ENCODE measurements at places on chromosomes 3 and 15. TPM values are rescaled to one million over a fixed set of nuclear protein-coding genes. Genes with fewer than 3 reads are reported as not detected.

DNA sequence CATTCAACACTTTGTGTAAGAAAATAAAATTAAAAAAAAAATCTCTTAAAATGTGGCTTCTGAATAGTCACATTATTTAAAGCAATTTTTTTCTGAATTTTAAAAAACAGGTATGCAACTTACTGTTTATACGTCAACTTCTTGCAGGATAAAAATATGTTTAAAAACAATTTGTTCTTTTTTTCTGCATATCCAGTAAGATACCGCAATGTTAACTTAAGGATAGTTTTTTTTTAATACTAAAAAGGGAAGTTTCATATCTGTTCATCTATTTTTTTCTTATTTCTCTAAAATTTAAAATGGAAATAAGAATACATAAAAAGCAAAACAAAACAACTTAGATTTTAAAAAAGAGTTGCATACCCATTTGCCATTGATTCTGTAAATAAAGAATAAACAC, 27.4 kb downstream of the GOLIM4 start:
- H3K27ac ChIP-seq, result no peak overlapping the region
- H3K36me3 ChIP-seq, result no peaks in the 10 kb centered on the region

DNA sequence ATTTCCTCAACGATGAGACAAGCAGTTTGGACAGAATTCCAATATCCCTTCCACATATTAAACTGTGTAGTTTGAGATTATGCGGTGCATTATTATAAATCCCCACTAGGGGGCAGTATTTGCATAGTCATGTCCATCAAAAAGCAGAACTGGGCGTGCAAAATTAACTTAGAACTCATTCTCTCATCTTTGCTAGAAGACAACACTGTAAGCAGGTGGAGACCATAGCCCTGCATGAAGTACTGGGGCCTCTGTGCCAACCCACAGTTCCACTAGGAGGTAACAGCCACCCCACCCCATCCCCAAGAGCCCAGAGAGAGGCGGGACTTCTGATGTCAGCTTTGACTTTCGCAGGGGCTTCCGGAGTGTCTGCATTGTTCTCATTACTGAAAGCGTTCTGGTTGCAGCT, 106.6 kb upstream of the TMC3 start:
- no peak for DNase-seq
- no peaks in the 10 kb centered on the region for H3K36me3 ChIP-seq
- H3K4me1 ChIP-seq, result no peaks in the 10 kb centered on the region
- no peak overlapping the region for H3K4me3 ChIP-seq
- no peaks in the 10 kb centered on the region for H3K27me3 ChIP-seq

- H3K4me1 ChIP-seq, result no peaks in the 10 kb centered on the region
- no peaks in the 10 kb centered on the region for H3K27me3 ChIP-seq
- no peak for DNase-seq
- H3K36me3 ChIP-seq, result no peaks in the 10 kb centered on the region
- H3K27ac ChIP-seq, result no peak overlapping the region
- H3K4me3 ChIP-seq, result no peak overlapping the region
These were observed 225.7 kb downstream of the MEX3B start for GRCh38 chr15:81819924-81820635.

DNA sequence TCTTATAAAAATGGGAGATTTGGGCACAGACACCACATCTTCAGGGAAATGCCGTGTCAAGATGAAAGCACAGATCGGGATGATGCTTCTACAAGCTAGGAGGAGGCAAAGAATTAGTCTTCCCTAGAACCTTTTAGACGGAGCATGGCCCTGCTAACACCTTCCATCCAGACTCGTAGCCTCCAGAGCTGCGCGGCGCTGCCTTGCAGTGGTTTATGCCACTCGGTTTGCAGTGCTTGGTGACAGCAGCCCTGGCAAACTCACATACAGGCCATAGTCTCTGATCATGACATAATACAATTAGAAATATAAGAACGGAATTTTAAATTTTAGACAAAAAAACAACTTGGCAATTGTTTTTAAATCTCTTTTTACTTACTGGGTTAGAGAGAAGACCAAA, 37.1 kb upstream of the SLC41A3 start:
- no peak overlapping the region for H3K27ac ChIP-seq
- no peaks in the 10 kb centered on the region for H3K27me3 ChIP-seq
- H3K36me3 ChIP-seq, result no peaks in the 10 kb centered on the region
- no peak for DNase-seq

DNA sequence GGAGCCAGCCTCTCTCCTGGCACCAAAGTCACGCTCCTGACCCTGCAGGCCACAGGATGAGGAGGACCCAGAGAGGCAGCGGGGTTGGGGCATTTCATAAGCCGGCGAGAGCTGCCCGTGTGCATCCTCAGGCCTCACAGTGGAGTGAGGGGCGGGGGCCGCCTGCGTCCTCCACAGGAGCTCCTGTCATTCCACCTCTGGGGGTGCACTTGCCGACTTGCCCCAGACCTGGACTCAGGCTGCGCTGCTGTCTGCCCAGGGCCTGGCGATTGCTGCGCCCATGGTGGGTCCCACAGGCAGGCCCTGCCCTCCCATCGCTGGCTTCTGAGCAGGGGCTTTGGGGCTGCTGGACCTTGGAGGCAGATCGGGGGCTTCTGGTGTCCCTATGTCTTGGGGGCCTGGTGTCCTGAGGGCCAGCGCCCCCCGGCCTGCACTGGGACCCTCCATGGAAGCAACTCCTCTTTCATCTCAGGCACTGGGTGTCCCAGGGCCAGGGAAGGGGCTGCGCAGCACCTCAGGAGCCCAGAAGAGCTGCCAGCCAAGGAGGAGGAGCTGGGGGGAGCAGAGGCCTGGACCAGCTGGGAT, 184.0 kb downstream of the GOLGA6L6 start:
- peak; percentile 29 for DNase-seq
- no peak overlapping the region for H3K27ac ChIP-seq
- no peaks in the 10 kb centered on the region for H3K4me1 ChIP-seq
- H3K27me3 ChIP-seq, result no peaks in the 10 kb centered on the region
- no peak overlapping the region for H3K4me3 ChIP-seq

DNA sequence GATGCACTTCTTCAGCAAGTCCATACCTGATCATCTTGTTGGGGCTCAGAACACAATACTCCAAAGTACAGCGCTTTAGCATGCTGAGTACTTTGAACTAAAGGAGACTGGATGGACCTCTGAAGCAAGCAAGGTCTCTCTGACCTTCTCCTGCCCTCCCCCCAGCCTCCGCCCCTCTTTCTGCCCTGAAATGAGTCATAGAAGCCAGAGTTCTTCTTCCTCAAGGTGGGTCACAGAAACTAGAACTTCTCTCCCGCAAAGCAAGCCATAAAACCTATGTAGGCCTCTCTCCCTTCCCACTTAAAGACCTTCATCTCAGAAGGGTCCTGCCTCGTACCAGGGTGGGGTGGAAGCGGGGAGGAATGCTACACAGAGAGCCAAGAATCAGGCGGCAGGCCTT, 230.5 kb upstream of the PROK2 start:
- H3K27ac ChIP-seq, result no peak overlapping the region
- no peak overlapping the region for H3K4me3 ChIP-seq
- no peak for DNase-seq
- H3K27me3 ChIP-seq, result no peaks in the 10 kb centered on the region
- H3K36me3 ChIP-seq, result no peaks in the 10 kb centered on the region

DNA sequence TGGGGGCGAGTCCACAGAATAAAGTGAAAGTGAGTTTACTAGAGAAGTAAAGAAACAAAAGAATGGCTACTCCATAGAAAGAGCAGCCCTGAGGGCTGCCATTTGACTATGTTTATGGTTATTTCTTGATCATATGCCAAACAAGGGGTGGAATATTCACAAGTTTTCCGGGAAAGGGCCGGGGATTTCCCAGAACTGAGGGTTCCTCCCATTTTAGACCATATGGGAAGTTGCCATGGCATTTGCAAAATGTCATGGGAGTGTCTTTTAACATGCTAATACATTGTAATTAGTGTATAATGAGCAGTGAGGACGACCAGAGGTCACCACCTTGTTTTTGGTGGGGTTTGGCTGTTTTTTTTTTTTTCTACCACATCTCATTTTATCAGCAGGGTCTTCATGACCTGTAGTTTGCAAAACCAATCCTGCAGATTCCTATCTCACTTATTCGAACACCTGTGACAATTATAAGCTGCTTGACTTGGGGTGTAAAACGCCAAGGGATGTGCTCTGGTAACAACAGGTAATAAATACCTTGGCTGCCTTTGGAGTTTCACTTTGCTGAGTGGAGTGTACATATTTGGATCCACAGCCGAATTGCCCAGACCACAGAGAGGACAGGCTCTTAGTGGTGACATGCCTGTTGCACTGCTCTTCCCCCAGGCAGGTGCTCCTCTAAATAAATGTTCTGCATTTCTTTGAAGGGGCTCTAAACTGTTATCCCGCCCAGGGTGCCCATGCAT, 43.6 kb downstream of the C2CD4B start:
- H3K4me3 ChIP-seq, result no peak overlapping the region
- no peak overlapping the region for H3K27ac ChIP-seq
- no peaks in the 10 kb centered on the region for H3K36me3 ChIP-seq
- peaks cover 37% of the 10 kb centered on the region for H3K4me1 ChIP-seq

DNA sequence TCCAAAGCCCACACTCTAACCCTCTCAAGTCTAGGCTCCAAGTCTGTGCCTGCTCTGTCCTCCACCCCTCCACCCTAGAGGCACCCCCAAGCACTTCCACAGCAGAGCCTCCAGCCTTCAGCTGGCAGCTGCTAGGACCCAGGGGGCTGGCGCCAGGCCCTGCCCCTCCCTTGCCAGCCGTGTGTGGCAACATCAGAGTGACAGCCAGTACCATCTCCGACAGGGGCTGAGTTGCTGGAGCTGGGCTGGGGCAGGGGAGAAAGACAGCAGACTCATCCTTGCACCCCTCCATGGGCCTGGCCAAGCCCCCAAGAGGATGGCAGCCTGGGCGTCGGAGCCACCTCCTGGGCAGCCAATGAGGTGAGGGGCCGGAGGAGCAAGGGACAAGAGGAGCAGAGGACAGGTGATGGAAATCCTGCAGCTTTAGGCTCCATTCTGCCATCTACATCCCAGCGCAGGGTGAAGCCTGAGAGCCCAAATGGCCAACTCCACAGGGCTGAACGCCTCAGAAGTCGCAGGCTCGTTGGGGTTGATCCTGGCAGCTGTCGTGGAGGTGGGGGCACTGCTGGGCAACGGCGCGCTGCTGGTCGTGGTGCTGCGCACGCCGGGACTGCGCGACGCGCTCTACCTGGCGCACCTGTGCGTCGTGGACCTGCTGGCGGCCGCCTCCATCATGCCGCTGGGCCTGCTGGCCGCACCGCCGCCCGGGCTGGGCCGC, at the start of gene GPR62:
Gene GPR62, plus strand, starts transcription at position 207 of the 718 bp plus-strand sequence. Its CDS starts 272 bp downstream, at position 479.
- no peaks in the 10 kb centered on the region for H3K36me3 ChIP-seq
- peak; percentile 70 for DNase-seq
- H3K27me3 ChIP-seq, result peaks cover 9% of the 10 kb centered on the region
- peaks cover 11% of the 10 kb centered on the region for H3K4me1 ChIP-seq

Gene MYO5C
- total RNA-seq, result 115 TPM

GRCh38 chr15:51382787-51383186, 41.3 kb downstream of the GLDN start:
- no peaks in the 10 kb centered on the region for H3K27me3 ChIP-seq
- H3K4me1 ChIP-seq, result no peaks in the 10 kb centered on the region
- H3K27ac ChIP-seq, result no peak overlapping the region
- H3K4me3 ChIP-seq, result no peak overlapping the region

- no peaks in the 10 kb centered on the region for H3K36me3 ChIP-seq
- no peaks in the 10 kb centered on the region for H3K27me3 ChIP-seq
- no peak for DNase-seq
- H3K4me3 ChIP-seq, result no peak overlapping the region
- H3K27ac ChIP-seq, result no peak overlapping the region
These were observed 268.0 kb upstream of the ARRDC4 start for GRCh38 chr15:97692301-97693015.

Gene PPM1L
- total RNA-seq, result 14.0 TPM

Gene TPRG1
- total RNA-seq, result 28.1 TPM

GRCh38 chr3:30112902-30113484, 493.4 kb upstream of the TGFBR2 start:
- DNase-seq, result no peak
- no peaks in the 10 kb centered on the region for H3K27me3 ChIP-seq
- H3K36me3 ChIP-seq, result no peaks in the 10 kb centered on the region
- no peak overlapping the region for H3K27ac ChIP-seq
- H3K4me1 ChIP-seq, result no peaks in the 10 kb centered on the region

Gene ST8SIA2
- total RNA-seq, result not detected

Gene TTC21A
- 7.4 TPM for total RNA-seq

- DNase-seq, result no peak
- H3K36me3 ChIP-seq, result no peaks in the 10 kb centered on the region
- no peak overlapping the region for H3K4me3 ChIP-seq
- no peaks in the 10 kb centered on the region for H3K4me1 ChIP-seq
- no peak overlapping the region for H3K27ac ChIP-seq
These were observed 30.2 kb upstream of the CHMP2B start for GRCh38 chr3:87196879-87197278.

Gene OXTR
- total RNA-seq, result not detected

Gene KBTBD13
- total RNA-seq, result not detected

DNA sequence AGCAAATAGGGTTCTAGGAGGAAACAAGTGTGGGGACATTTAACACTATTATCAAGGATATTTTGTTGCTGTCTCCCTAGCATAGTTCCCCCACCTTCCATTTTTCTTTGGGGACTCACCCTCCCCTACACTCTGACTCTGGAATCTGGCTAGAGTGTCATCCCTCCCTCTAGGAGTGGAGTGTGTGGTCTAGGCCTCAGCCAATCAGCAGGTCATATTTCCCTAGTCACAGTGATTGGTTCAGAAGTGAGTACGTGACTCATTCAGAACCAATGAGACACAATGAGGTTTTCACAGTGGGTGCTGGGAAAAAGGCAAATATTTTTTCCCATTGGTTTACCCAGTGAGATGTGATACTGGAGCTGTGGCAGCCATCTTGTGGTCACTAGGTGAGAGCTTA, 234.4 kb downstream of the SHQ1 start:
- H3K27me3 ChIP-seq, result no peaks in the 10 kb centered on the region
- H3K27ac ChIP-seq, result no peak overlapping the region
- DNase-seq, result no peak
- no peaks in the 10 kb centered on the region for H3K4me1 ChIP-seq
- no peaks in the 10 kb centered on the region for H3K36me3 ChIP-seq

GRCh38 chr15:61318301-61318700, 89.2 kb upstream of the RORA start:
- no peak overlapping the region for H3K27ac ChIP-seq
- H3K4me3 ChIP-seq, result no peak overlapping the region
- no peaks in the 10 kb centered on the region for H3K27me3 ChIP-seq
- no peaks in the 10 kb centered on the region for H3K36me3 ChIP-seq

DNA sequence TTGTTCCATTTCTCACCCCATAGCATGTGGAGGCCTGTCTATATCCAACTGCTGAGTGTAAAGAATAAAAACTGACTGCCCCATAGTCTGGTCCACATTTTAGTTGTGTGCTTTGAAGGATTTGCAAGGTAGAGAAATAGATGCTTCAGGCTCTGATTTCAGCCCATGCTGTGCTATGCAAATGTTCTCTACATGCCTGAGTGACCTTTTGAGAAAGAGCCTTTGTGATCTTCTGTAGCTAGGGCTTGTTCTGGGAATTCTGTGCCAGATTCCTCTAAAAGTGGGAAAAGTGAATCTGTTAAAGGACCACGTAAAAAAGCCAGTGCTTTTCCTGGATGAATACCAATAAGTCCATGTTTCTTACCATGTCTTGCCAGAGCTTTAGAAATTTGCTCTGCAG, 5.2 kb downstream of the KCTD6 start:
- H3K27me3 ChIP-seq, result no peaks in the 10 kb centered on the region
- no peak overlapping the region for H3K27ac ChIP-seq
- H3K36me3 ChIP-seq, result no peaks in the 10 kb centered on the region
- peaks cover 36% of the 10 kb centered on the region for H3K4me1 ChIP-seq
- H3K4me3 ChIP-seq, result no peak overlapping the region

Gene TMC3
- total RNA-seq, result not detected

Gene ARGFX
- not detected for total RNA-seq

Gene DNAH12
- total RNA-seq, result 22.0 TPM

Gene DLEC1
- 2.3 TPM for total RNA-seq

Gene LRRC15
- not detected for total RNA-seq

Gene DGKG
- total RNA-seq, result 5.4 TPM
